NCI-H1694 (cell line): ENCODE measurements at places on chromosomes 4 and X.

DNA sequence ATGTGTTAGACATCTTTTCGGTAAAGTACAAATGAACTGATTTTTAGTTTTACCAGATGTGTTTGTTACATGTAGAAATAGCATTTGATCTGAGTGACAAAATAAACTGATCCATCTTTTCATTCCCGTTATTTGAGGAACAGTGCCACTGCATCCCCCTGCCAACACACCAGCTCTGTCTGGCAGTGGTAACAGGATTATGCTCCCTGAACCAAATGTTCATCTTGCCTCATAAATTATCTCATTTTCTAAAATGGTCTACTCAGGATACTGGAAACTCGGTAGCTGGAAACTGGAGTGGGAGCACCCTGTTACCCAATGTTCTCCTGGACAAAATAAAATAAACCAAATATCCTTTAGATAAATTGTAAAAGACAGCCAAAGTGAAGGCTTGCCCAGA, 171.6 kb downstream of the FAT4 start:
- DNase-seq, result peak; percentile 2

DNA sequence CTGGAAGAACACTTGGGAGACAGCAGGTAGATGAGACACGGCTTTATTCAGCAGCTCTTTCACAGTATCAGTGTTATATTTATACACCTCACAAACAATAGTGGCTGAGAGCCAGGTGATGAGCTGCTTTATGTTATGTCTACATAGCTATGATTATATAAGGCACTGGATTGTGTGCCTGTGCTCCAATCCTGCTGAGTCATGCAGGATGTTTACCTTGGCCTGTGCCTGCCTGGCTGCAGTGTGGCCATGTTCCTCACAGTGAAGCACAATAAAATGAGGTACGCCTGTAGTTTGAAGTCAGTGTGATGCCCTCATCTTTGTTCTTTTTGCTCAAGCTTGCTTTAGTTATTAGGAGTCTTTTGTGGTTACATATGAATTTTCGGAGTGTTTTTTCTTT, 31.3 kb downstream of the CXCL13 start:
- DNase-seq, result no peak

GRCh38 chr4:6271701-6272465, 2.2 kb downstream of the WFS1 start:
- DNase-seq, result no peak

GRCh38 chr4:56102601-56103000, 153.9 kb downstream of the CEP135 start:
- DNase-seq, result no peak

DNA sequence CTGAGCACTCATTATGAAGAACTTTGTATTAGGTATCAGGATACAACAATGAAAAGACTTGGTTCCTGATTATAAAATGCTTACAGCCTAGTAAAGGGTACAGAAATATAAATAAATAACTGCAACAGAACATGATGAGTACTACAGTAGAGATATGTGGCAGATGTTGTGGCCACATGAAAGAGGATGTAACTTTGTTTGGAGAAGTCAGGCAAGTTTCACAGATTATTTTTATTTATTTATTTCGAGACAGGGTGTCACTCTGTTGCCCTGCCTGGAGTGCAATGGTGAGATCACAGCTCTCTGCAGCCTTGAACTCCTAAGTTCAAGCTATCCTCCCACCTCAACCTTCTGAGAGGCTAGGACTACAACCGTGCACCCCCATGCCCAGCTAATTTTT, 15.8 kb upstream of the UBE2K start:
- no peak for DNase-seq

- no peak for DNase-seq
These were observed 7.5 kb downstream of the FRYL start for GRCh38 chr4:48772556-48772955.

DNA sequence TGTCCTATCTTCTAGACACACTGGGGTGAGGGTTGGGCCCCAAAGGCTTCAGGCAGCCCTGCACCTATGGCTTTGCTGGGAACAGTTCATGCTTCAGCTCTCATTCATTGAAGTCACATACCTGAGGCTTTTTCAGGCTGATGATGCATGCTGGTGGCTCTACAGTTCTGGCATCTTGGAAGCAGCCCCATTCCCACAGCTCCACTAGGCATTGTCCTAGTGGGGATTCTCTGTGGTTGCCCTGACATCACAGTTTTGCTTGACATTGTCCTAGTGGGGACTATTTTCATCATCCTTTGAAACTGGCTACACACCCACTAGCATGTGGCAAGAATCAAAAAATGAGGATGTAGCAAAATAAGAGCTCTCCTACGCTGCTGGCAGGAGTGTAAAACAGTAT, 37.7 kb upstream of the C4orf17 start:
- DNase-seq, result no peak

DNA sequence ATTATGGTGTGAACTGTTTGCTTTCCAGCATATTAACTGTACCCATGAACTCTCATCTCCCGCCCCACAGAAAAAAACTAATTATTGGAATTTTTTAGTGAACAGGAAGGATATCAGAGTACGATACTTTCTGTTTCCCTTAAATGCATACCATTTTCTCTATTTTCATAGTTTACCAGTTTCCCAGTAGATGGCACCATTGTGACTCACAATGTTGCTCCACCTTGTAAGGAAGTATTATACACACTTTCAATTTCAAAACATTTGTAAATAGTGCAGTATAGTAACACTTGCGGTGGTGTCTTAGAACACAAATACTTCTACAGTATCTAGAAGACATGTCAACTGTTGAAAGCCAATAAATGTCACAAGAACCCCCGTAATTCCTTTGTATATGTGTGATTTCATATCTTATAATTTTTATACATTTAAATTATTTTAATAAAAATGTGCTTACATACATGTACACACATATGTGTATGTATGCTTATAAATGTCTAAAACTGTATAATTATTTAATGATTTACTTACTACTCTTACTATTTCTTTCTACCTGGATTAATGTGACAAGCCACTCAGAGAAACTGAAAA, 167.3 kb downstream of the SLIT2 start:
- DNase-seq, result no peak

DNA sequence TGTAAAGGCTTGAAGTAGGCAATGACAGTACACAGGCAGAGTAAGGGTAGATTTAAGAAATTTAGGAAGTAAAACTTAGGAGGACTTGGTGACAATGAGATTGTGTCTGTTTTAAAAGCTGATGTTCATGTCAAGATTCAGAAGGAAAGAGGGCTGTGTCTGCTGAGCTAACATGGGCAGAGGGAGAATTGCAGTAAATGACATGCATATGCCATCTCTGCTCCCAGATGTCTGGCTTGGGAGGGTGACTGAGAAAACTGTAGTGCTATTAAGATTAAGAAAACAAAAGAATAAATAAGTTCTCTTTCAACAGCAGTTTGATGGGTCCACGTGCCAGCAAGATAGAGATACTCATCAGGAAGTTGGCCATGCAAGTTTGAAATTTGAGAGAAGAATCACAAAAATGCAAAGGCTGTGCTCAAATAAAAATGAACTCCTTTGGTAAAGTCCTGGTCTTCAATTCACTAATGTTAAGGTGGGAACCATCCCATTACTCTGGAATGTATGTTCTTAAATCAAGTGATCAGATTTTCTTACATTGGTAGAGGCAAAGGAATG, 7.2 kb downstream of the NFXL1 start:
- no peak for DNase-seq

DNA sequence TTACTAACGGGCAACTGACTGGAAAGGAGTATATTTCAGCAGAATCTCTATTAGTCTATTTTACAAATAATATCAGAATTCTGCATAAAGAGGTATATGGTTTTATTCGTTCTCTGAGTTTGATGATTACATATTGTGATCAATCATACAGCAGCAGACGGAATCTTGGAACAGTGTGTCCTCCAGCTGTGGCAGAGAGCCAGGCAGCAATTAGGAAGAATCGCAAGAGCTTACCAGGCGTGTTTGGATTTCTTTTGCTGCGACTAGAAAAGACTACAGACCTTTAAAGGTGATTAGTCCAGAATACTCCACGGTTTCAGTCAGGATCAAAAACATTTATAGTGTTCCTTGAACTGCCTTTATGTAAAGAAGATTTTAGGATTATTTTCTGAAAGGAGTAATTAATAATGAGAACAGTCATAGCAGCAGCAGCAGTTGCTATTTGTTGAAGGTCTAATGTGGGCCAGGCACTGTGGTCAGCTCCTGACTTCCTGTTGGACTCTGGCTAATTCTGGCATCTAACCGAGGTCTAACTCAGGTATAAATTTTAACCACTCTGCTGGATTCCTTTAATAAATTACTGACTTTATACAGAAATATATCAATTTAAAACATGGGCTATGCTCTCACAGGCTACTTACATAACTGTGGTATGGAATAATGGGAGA, 225.3 kb upstream of the CXorf66 start:
- DNase-seq, result no peak

- no peak for DNase-seq
These were observed 199.9 kb downstream of the TENM3 start for GRCh38 chr4:182443070-182443469.

- no peak for DNase-seq
These were observed 112.9 kb upstream of the AGA start for GRCh38 chr4:177555007-177555574.

DNA sequence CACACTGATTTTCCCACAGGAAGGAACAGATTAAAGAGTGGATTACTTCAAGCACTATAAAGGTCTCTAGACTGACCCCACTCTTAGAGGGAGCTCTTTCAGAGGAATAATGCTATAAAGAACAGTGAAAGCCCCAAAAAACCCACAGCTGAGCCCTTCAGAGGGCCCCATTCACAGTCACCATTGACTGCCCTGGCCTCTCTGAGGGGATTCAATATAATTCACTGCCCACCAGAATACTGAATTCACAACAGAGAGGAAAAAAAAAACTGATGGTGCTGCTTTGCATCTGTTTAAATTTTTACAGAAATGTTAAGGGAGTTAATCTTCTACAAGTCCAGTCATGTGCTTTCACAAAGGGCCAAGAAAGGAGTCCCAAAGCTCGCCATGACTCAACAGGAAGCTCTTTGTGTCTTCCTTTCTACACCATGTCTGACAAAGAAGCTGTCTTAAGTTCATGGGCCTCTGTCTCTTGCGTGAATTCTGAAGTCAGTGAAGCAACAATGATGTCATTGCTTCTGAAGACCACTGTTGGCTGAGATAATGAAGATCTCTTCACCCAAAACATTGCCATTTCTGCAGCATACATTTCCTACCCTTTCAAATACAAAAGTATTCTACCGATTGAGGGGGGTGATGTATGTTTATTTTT, 174.9 kb downstream of the ADAMTS3 start:
- no peak for DNase-seq

- DNase-seq, result no peak
These were observed 330.6 kb downstream of the GALNTL6 start for GRCh38 chr4:172143605-172144314.

DNA sequence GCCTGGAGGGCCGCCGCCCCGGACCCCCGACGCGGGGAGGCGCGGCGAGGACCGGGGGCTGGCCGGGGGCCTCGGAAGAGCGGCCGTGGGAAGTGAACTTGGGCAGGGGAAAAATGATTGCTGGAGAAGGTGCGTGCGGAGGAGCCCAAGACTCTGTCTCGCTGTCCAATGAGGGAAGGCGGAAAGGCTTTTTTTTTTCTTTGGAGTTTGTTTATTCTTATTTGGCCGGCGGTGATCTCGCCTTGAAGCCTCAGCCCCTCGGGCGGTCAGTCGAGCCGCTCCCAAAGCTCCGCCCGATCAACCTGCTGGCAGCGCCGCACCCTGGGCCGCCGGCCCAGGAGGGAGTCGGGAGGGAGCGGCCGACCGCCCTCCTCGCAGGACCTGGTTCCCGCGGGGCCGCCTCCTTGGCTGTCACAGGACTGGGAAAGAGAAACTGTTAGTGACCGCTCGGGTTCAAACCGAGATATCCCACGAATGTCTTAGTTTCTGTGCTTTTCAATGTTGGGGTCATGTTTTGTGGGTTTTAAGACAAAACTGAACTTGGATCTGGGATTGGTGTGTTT, 2.5 kb downstream of the CPEB2 start:
- DNase-seq, result no peak

DNA sequence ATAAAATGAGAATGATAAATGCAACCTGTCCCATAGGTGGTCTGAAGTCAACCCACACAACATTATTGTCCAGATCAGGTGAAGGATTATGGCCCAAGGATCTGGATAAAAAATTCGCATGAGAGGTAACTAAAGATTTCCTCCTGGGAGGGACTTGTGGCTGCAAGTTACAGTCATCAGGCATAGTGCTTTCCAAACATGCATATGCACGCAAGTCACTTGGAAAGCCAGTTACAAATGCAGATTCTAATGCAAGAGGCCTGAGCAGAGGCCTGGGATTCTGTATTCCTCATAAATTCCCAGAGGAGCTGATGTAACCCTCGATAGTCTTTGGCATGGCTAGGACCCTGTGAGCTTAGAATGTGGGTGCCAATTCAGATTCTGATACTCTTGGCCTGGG, 21.1 kb downstream of the HS3ST1 start:
- DNase-seq, result no peak

- no peak for DNase-seq
These were observed 1950.9 kb upstream of the TENM3 start for GRCh38 chr4:180292339-180292738.

DNA sequence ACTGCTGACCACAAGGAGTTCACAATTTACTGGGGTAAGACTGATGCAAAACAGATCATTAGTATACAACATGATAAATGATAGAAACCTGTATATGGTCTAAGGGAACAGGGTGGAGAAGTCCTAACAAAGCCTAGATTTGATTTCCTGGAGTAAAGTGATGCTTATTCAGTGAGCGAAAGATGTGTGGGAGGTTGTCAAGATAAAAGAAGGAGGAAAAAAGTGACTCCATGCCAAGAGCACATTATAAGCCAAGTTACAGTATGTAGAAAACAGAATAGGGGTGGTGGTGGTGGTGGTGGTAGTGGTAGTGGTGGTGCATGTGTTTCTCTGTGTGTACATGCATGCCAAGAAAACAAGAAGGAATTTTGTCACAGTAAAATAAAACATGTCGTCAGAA, 325.2 kb downstream of the MAPK10 start:
- no peak for DNase-seq

DNA sequence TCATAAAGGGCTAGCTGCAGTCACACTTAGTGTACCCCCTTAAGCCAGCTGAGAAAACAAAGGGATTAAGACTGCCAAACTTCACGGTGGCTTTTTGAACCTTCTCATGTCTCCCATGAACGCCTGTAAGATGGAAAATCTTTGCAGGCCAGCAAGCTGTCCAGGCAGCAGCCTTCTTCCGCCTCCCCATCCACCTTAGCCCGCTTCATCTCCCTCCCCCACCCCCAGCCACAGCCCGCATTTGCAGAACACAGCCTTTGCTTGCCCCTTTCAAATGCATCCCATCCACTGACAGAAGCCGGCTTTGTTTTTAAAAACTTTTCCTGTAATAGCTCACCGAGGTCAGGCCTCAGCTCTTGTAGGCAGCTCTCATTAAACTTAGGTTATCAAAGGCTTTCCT, 113.8 kb upstream of the FAM9B start:
- DNase-seq, result no peak

DNA sequence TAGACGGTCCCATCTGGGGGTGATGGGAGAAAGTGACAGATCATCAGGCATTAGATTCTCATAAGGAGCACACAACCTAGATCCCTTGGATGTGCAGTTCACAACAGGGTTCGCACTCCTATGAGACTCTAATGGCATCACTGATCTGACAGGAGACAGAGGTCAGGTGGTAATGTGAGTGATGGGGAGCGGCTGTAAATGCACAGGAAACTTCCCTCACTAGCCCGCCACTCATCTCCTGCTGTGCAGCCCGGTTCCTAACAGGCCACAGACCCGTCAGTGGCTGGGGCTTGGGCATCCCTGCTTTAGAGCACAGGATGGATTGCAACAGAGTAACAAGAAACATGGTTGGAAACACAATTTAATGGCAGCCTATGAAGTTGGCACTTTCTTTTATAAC, 172.6 kb upstream of the VCX3A start:
- no peak for DNase-seq

GRCh38 chr4:155904331-155904730, 835 bp downstream of the TDO2 start:
- DNase-seq, result no peak
